ENCODE measurements at places on chromosomes 3 and 15.
A peak's percentile ranks its signal among the peaks of the same experiment; 100 is the strongest.

DNA sequence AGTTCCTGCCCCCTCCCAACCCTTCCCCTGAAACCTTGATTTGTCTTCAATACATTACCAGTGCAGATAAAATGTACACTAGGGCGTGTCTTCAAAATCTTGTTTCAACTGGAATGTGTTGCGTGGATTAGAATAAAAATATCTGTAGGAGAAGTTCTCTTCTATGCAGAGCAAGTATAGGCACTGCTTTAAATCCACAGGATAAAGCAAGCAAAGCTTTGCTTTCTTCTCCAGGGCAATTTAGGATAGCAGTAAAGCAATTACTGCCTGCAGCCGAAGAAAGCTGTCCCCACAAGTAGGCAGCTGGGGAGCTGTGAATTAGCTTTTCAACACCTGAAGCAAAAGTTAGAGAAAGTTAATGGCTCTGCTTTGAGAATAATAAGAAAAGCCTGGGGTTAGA lies 329.7 kb upstream of the KCNMB2 start:
- DNase-seq, result no peak

GRCh38 chr3:78077178-78077577 lies 1037.3 kb downstream of the ROBO2 start:
- DNase-seq, result no peak

DNA sequence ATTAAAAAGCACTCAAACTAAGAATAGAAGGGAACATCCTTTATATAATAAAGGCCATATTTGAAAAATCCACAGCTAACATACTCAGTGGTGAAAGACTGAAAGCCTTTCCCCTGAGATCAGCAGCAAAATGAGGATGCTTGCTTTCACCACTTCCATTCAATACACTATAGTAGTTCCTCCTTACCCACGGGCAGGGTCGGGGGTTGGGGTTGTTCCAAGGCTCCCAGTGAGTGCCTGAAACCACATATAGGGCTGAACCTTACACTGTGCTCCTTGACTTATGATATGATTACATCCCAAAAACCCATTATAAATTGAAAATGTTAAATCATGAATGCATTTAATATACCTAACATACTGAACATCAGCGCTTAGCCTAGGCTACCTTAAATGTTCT lies 37.7 kb downstream of the ALDH1L1 start:
- no peak for DNase-seq

GRCh38 chr3:50525191-50525910 lies 21.9 kb upstream of the CACNA2D2 start:
- no peak for DNase-seq

DNA sequence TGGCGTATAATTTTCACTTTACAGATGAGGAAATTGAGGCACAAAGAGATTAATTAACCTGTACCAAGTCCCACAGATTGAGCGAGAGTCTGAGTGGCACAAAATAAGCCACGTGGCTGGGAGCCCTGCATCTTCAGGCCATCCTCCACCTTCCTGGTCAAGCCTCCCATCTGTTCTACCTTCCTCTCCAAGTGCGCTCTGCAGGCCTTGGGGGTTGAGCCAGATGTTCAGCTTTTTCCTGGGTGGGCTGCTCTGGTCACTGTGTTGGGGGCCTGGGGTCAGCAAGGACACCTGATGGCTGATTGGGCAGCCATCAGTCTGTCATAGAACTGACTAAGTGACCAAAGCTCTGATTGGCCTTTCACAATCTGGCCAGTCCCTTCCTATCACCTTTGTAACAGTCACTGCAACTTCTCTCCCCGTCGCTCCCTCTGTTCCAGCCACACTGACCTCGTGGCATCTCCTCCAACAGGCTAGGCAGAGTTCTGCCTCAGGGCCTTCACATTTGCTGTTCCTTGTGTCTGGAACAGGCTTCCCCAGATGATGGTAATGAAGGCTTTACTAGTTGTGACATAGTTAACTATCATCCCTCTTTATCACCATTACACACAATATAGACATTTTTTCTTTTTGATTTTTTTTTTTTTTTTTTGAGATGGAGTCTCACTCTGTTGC lies 46.8 kb downstream of the SCN5A start:
- DNase-seq, result no peak

DNA sequence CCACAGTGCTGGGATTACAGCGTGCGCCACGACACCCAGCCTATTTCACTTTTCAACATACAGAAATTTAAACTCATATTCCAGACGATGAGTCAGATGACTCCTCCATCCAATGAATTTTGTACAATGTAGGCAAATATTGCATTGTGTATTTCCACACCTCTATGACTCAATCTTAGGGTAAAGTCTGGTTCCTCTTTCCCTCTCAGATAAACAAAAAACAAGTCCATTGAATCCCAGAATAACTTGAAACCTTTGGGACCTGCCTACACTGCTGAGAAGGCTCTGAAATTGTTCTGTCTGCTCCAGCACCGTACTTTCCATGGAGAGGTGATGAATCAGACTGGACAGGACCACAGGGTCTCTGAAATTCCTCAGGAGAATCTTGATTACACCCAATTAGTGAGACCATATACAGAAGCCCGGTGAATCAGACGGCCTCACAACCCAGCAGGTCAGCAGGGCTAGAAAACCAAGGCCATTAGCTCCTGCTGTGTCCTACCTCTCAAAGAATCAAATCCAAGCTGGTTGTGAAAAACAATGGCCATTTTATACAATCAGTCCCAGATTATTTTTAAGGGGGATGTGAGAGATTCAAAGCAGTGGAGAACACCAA lies 112.6 kb downstream of the ERC2 start:
- no peak for DNase-seq

GRCh38 chr15:88890495-88890894 lies 4.8 kb downstream of the HAPLN3 start:
- no peak for DNase-seq

DNA sequence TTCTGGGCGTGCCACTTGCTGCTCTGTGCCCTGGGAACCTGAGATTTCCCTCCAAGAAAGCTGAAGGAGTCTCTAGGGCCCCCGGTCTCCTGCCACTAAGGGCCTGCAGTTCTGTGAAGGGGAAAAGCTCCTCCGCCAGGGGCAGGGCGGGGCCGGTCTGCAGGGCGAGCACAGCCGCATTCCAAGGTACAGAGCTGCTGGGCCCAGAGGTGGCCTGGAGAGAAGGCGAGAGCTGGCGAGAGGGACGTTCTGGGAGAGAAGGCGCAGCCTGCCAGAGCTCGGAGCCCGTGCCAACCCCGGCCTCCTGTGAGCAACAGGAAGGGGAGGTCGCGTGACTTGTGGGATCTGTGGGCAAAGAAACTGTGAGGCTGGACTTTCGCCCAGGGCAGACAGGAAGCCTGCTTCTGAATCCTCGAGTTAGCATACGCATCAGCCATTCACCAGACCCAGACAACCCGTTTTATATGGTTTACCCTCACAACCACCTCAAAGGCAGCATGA lies 500.4 kb downstream of the SHQ1 start:
- DNase-seq, result no peak

GRCh38 chr15:95401587-95401986 lies 928.9 kb upstream of the NR2F2 start:
- DNase-seq, result no peak

DNA sequence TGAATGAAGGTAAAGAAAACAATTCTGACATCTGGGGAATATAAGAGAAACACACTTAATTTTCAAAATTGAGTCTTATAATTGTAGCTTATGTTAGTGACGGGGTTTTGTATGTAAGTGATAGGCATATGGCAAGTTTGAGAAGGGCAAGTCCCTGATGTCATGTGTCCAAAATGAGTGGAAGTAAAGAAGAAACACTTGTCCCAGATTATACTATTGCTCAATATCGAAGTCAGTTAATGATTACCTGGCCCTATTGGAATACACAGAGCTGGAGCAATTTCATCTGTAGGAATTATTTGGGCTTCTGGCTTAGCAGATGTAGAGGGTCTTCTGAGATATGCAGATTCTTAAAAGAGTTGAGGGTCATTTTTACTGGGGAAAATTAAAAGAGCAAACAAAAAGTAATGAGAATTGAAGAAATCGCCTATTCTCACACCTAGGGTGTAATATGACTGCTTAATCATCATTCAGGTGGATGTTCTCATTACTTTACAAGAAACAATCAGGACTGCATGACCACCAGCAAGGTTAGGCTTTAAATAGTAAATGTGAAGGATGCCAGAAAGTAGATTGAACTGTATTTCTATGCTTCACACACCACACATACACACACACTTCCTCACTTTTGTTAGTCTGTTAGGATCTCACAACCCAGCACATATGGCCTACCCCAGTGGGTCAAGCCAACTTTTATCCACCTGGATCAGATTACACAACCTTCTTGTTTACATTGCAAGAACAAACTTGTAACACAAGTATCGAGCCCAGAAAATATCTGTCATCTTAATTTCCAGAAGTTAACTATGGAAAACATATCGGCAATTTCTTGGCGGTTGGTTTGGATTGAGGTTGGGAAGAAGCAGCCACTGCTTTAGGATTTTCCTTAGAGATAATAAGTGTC lies 183.3 kb upstream of the LRRC3B start:
- no peak for DNase-seq

DNA sequence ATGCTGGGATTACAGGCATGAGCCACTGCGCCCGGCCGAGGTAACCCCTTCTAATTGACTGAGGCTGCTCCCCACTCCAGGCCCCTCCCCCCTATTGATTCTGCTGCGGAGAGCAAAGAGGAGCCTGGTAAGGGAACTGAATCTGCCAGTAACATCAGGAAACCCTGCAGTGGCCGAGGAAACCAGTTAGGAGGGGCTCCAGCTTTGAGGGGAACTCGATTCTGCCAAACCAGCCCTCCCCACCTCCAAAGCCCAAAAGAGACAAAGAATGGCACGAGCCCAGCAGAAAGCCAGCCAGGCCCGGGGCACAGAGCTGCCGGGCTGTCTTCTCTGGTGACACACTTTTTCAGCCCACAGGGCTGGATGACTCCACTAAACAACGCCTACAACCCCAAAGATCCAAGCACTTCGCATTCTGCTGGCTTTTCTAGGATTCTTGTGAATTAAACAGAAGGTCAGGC lies 15.0 kb upstream of the ACAD9 start:
- no peak for DNase-seq

- no peak for DNase-seq
Observed at GRCh38 chr3:130506031-130506430, 10.9 kb upstream of the COL6A6 start.

- DNase-seq, result peak; percentile 74
Observed at GRCh38 chr15:75578173-75578947, 755 bp downstream of the PTPN9 start.

DNA sequence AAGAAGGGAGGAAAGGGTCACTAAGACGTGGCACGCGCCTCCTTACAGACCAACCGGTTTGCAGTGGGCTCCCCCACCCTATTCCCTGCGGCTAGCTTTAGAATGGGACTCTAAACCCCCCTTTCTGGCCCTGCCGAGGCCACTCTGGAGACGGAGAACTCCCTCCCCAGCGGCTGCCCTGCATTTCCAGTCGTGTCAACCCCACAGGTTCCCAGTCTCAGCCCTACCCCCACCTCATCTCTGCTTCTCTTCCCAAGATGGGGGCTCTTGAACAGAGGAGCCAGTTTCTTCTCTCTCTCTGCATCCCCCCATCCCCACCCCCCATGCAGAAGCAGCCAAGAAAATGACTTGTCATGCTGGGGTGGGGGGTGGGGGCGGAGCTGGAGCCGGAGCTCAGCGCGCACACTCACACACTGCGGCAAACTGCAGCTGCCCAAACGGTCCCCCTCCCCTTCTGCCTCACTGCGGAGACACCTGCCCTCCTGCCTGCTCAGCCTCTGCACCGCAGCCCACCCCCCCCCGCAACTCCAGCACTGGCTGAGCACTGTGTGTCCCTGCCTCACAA lies 871 bp downstream of the MAP1A start:
- DNase-seq, result peak; percentile 58

GRCh38 chr3:18880691-18881090 lies 267.6 kb upstream of the KCNH8 start:
- no peak for DNase-seq

GRCh38 chr15:71791975-71792374 lies 18.4 kb upstream of the NR2E3 start:
- DNase-seq, result no peak

GRCh38 chr15:41218851-41219250 lies 11.7 kb downstream of the EXD1 start:
- no peak for DNase-seq

- no peak for DNase-seq
Observed at GRCh38 chr3:111882799-111883198, 23.7 kb downstream of the PHLDB2 start.

DNA sequence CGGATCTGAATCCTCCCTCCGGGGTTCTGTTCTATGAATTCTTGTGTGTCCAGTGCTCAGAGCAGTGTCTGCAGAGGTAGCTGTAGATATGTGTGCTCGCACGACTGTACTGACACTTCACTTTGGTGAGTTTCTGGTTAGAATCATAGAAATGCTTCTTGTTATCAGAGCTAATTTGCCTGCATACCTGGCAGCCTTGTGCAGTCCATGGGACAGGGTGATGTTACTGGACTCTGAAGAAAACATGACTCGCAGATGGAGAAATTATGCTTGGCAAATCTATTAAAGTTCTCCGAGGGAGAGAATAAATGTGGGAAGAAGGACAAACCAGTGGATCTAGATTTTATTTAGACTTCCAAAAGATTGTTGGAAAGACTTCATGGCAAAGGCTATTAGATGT lies 12.2 kb downstream of the CGNL1 start:
- no peak for DNase-seq

DNA sequence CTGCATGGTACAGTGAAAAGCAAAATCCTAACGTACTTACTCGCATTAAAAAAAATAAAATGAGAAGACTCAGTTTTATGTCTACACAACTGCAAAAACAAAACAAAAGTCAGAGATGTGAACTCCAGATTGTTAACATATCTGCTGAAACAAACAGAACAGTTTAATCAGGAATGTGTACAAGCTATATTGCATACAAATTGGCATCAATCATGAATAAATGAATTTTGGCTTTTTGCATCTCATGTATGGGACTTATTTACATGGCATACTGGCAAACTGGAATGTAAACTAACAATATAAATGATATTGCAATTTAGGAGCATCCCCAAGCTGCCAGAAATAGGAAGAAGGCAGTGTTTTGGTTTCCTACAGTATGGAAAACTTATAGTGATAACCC lies 79.6 kb upstream of the NSMCE3 start:
- DNase-seq, result no peak

- peak; percentile 81 for DNase-seq
Observed at GRCh38 chr15:88912500-88912921, 668 bp downstream of the MFGE8 start.

DNA sequence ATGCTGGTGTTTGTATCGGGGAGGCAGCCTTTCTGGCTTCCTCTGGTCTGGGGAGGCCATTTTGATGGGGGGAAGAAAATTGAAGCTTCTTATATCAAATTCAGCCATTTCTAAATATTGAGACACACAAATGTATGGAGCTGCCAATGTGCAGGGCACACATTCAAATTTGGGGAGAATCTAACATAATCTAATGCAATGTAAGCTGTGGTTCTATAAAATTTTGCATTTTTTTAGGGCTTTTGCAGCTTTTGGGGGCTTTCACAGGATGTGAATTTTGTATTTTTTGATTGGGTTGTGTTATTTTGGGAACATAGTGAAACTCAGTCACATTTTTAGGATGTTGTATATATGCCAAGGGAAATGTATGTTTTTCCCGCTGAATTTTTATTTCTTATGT lies 43.4 kb downstream of the CDIN1 start:
- no peak for DNase-seq
